ENCODE measurements at places on chromosomes 5 and 9. TPM values are rescaled to one million over a fixed set of nuclear protein-coding genes. Genes with fewer than 3 reads are reported as not detected.

DNA sequence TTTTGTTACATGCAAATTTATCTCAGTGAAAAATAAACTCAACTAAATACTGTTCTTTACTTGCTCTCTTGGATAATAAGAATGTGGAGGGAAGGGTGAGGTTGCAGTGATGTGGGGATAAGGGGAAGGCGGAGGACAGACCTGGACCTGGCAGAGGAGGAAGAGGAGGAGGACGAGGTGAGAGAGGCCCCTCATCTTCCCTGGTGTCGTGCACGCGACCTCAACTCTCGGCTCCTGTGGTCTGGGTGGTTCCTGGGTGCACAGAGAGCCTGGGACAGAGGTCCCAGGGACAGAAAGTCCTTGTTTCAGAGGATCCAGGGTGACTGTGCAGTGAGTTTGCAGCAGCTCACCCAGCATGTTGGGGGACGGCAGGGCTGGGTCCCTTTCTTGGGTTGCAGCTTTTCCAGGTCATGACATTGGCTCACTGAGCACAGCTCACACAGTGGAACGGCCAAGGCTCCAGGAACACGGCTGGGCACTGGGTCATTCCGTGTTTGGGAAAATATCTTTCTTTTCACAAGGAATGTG lies 37.7 kb upstream of the LPCAT1 start:
- no peak overlapping the region for H3K4me3 ChIP-seq
- H3K4me1 ChIP-seq = peaks cover 26% of the 10 kb centered on the region
- H3K27ac ChIP-seq = no peak overlapping the region
- peaks cover 14% of the 10 kb centered on the region for H3K27me3 ChIP-seq

- no peaks in the 10 kb centered on the region for H3K36me3 ChIP-seq
- H3K4me3 ChIP-seq = no peak overlapping the region
- H3K4me1 ChIP-seq = no peaks in the 10 kb centered on the region
- DNase-seq = no peak
- no peaks in the 10 kb centered on the region for H3K27me3 ChIP-seq
These were observed 547.2 kb downstream of the LRRC70 start for GRCh38 chr5:63125862-63126261.

DNA sequence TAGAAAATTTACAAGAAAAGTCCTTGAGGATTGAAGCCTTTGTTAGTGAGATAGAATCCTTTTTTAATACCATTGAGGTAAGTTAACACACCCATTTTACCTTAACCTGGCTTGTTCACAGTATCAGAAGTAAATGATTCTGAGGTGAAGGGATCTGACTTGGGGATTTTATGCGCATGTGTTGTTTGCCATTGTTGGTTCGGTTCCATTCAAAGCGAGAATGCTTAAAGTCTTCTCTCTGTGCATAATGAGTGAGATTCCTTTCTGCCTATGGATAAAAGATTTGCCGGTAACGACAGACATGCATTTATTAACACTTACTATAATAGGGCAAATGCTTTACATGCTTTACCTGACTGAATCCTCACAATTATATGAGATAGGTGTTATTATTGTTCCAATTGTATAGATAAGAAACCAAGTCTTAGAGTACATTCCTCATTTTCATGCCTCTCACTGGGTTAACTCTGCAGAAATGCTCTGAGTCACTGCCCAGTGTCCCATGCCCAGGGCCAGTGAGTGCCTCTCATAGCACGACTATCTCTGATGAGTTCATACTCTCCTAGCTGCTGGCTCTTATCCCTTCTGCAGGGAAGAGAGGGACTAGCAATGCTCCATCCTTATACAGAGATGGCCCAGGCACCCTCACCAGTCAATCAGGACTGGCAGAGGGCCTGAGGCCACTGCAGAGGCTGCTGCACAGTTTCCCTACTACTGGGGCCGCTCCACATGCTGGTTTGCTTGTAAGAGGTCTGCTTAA lies 54.4 kb downstream of the CMYA5 start:
- H3K27ac ChIP-seq = no peak overlapping the region
- no peaks in the 10 kb centered on the region for H3K36me3 ChIP-seq
- H3K27me3 ChIP-seq = no peaks in the 10 kb centered on the region
- H3K4me3 ChIP-seq = no peak overlapping the region

GRCh38 chr5:168978015-168978414 lies 322.9 kb downstream of the SLIT3 start:
- H3K4me1 ChIP-seq = no peaks in the 10 kb centered on the region
- H3K4me3 ChIP-seq = no peak overlapping the region

- H3K4me3 ChIP-seq = no peak overlapping the region
- peaks cover under 1% of the 10 kb centered on the region for H3K4me1 ChIP-seq
- no peaks in the 10 kb centered on the region for H3K27me3 ChIP-seq
- peak; percentile 44 for DNase-seq
- no peaks in the 10 kb centered on the region for H3K36me3 ChIP-seq
- no peak overlapping the region for H3K27ac ChIP-seq
These were observed 64.6 kb downstream of the ABCA1 start for GRCh38 chr9:104863180-104863883.

- H3K4me3 ChIP-seq = no peak overlapping the region
- peaks cover 9% of the 10 kb centered on the region for H3K27me3 ChIP-seq
- no peak overlapping the region for H3K27ac ChIP-seq
These were observed 170.3 kb downstream of the PDZD2 start for GRCh38 chr5:31809050-31809870.

DNA sequence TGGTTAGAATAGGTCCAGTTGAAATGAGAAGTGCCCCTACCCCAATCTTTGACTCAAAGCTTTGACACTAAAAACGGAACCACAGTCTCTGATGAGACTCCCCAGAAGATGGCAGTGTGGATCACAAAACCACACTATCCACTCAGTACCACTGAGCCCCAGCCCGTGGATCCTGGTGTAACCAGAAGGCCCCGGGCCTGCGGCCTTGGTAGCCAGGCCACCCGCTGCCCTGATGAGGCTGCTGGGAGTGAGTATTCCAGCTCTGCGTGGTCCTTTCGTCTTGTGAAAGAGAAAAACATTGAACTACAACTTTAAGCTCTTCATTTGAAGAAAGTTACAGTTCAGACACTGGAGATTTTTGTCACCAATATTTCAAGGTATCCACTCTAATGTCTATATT lies 42.2 kb upstream of the FBP1 start:
- no peak overlapping the region for H3K27ac ChIP-seq
- H3K36me3 ChIP-seq = no peaks in the 10 kb centered on the region
- peaks cover 16% of the 10 kb centered on the region for H3K27me3 ChIP-seq
- DNase-seq = peak; percentile 54
- no peak overlapping the region for H3K4me3 ChIP-seq

- H3K4me1 ChIP-seq = peaks cover 52% of the 10 kb centered on the region
- H3K4me3 ChIP-seq = peak overlapping the region; percentile 20
- no peaks in the 10 kb centered on the region for H3K36me3 ChIP-seq
- DNase-seq = peak; percentile 98
These were observed 13.2 kb downstream of the ATOX1 start for GRCh38 chr5:151745071-151745705.

GRCh38 chr5:976849-977751 lies 31.5 kb upstream of the NKD2 start:
- no peaks in the 10 kb centered on the region for H3K36me3 ChIP-seq
- H3K27me3 ChIP-seq = peaks cover 3% of the 10 kb centered on the region
- DNase-seq = no peak
- no peak overlapping the region for H3K4me3 ChIP-seq
- no peak overlapping the region for H3K27ac ChIP-seq

- no peaks in the 10 kb centered on the region for H3K36me3 ChIP-seq
- H3K4me3 ChIP-seq = no peak overlapping the region
- peaks cover 48% of the 10 kb centered on the region for H3K27me3 ChIP-seq
These were observed 480.9 kb upstream of the WWC1 start for GRCh38 chr5:167810573-167810972.

DNA sequence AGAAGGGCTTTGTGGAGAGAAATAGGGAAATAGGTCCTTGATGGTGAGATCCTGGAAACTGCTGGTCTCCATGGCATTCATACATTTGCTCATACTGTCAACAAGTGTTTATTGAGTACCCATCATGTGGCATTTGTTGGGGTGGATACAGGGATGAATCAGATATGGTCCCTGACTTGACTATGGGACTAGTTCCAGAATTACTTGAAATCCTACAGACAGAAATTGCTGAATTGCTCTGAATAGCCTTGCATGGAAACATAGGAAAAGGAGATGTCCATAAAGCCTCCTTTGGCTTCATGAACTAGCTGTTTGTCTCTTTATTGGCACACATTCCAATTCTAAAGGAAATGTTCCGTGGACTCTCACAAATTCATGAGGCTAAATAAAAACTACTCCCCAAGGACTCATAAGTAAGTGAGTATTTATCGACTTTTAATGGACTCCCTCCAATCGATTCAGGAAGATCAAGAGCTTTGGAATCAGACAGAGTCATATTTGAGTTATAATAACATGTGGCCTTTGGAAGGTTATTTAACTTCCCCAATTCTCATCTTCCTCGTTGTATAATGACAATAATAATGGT lies 122.4 kb upstream of the C6 start:
- H3K27ac ChIP-seq = no peak overlapping the region
- H3K27me3 ChIP-seq = 0 out of 2 replicates have a peak, but pooled peaks cover 4% of the 10 kb centered on the region
- no peak for DNase-seq
- H3K36me3 ChIP-seq = no peaks in the 10 kb centered on the region

DNA sequence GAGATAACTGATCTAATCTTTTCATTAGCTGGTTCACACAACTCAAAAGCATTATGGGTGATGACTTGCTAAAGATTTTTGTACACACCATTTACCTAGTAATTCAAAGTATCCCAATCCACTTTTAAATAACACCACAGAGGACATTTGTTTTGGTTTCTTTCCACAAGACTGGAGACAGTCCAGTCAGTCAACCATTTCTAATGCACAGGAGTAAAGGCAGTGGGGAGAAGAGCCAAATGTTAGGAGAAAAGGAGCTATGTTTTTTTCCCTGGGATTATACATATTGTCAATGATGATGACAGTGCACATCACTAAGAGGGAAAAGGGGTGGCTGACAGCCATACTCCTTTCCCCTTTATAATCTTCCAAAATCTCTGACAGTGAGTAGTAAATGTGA lies 240.9 kb downstream of the GABRB2 start:
- H3K27ac ChIP-seq = no peak overlapping the region
- H3K4me1 ChIP-seq = no peaks in the 10 kb centered on the region
- H3K4me3 ChIP-seq = no peak overlapping the region
- H3K36me3 ChIP-seq = no peaks in the 10 kb centered on the region

GRCh38 chr9:112110094-112110776 lies 64.9 kb downstream of the SUSD1 start:
- peaks cover 43% of the 10 kb centered on the region for H3K4me1 ChIP-seq
- no peak for DNase-seq
- H3K27ac ChIP-seq = 0 out of 2 replicates have a peak overlapping the region, but pooled peaks have one; percentile 21
- H3K4me3 ChIP-seq = no peak overlapping the region

- H3K4me3 ChIP-seq = no peak overlapping the region
- H3K27me3 ChIP-seq = peaks cover 22% of the 10 kb centered on the region
- no peak overlapping the region for H3K27ac ChIP-seq
- no peaks in the 10 kb centered on the region for H3K36me3 ChIP-seq
- no peak for DNase-seq
These were observed 96.5 kb downstream of the GABBR2 start for GRCh38 chr9:98612061-98612752.

Gene ANKRD55
- not detected for total RNA-seq

Gene PGGT1B
- 45.8 TPM for total RNA-seq

Gene GMCL2
- total RNA-seq = not detected

Gene AQP7
- total RNA-seq = 0.96 TPM

Gene ANKRD20A1
- total RNA-seq = 5.2 TPM

Gene PAEP
- not detected for total RNA-seq

Gene DOCK8
- total RNA-seq = 0.37 TPM

Measured in HCT116 (cell line).